ENCODE measurements at places on chromosomes 12 and 14.

DNA sequence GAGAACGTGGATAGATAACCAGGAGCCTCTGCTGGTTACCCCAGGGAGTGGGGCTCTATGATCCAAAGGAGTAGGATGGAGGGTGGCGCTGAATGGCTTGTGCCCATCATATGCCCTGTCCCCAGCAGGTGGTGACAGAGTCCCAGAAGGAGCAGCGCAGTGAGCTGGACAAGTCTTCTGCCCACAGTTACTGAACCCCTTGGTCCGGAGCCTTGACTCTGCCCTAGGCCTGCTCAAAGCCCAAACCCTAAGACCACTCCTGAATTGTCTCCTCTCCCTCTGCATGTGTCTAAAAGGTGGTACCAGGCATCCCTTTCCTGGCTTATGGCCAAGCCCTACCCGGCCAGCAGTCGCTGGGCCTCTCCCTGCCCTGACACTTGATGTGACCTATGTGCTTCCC, 3.2 kb downstream of the PRPH start:
- no peak for DNase-seq

- DNase-seq, result no peak
Measured at GRCh38 chr14:76981670-76982069, 46.8 kb downstream of the IRF2BPL start.

DNA sequence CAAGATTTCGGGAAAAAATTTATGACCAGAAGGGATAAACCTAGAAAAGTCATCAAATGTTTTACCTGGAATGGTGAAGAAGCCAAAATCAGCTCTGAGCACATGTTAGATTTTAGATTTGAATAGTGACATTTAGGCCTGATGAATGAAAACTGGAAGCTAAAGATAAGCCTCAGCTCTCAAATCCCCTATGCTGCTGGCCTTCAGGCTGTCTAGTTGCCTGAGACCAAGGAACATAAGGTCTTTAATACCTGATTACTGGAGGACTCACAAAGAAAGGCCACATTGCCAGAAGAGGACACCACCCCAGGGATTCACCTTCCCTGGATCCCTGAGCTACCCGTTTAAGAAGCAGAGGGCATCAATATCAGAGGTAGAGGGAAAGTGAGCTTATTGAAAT, 56.6 kb downstream of the BCL2L14 start:
- no peak for DNase-seq

- DNase-seq, result no peak
Measured at GRCh38 chr14:71242237-71242748, 335.0 kb downstream of the PCNX1 start.

DNA sequence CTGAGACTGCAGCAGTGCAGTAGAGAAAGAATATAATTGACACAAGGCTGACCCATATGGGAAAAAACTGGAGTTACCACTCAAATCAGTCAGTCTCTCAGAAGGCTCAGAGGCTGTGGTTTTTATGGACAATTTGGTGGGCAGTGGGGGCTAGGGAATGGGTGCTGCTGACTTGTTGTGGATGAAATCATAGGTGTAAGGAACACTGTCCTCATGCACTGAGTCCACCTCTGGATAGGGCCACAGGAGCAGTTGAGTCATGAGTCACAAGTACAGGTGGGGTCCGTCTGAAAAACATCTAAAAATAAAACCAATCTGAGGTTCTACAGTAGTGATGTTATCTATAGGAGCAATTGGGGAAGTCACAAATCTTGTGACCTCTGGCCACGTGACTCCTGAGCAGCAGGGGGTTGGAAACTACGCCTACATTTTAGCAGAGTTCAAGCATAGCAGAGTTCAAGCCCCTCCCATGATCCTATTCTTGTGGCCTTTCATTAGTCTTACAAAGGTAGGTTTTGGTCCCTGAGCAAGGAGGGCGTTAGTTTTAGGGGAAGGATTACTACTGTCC, 18.1 kb upstream of the SGPP1 start:
- DNase-seq, result no peak

GRCh38 chr12:46269429-46270241, 792 bp upstream of the SLC38A1 start:
- no peak for DNase-seq

- DNase-seq, result no peak
Measured at GRCh38 chr12:94593822-94594442, 56.4 kb downstream of the TMCC3 start.

GRCh38 chr12:3055704-3056467, 21.3 kb upstream of the TSPAN9 start:
- DNase-seq, result no peak

DNA sequence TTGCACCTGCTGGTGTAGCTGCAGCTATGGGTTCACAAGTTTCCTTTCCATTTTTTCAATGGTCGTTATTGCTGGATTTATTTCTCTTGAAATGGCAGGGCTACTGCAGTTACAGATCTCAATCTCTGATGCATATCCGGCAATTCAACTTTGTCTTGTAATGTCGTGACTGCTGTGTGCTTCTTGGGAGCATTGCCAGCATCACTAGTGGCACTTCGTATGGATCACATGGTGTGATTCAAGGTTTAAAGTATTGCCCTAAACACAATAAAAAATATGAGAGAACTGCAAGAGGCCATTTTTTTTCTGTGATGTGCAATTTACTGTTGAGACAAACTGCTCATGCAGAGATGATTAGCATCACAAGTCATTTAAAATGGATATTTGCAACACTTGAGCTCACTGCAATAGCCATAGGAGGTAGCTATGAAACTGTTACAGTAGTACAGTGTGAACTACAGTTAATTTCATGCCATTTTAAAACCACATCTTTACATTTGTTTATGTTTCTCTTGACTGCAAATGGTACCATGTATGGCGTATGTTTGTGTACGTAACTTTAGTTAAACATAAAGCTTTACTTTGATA, 217.4 kb upstream of the PDE3A start:
- no peak for DNase-seq

GRCh38 chr12:51281202-51281924, 11.1 kb upstream of the SMAGP start:
- no peak for DNase-seq

DNA sequence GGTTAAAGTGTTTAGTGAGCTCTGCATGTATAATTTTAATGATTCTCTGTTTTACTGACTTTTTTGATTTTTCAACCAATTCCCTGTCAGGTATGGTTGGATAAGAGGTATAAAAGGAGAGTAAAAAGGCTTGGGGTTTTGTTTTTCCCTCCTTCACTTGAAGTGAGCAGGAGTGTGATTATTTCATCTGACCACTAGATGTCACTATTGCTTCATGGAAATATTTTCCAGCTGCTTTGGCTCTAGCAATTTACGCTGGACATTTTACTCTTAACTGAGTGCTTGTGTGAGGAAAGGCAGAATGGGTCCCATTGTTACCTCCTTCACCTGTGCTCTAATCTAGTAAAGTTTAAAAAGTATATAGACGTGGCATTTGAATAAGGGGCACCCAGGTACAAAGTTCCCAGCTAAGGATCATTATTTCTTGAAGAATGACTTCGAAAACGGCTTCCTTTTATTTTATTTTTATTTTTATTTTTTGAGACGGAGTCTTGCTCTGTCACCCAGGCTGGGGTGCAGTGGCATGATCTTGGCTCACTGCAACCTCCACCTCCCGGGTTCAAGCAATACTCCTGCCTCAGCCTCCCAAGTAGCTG, 66.5 kb downstream of the TBC1D30 start:
- DNase-seq, result peak; percentile 39

DNA sequence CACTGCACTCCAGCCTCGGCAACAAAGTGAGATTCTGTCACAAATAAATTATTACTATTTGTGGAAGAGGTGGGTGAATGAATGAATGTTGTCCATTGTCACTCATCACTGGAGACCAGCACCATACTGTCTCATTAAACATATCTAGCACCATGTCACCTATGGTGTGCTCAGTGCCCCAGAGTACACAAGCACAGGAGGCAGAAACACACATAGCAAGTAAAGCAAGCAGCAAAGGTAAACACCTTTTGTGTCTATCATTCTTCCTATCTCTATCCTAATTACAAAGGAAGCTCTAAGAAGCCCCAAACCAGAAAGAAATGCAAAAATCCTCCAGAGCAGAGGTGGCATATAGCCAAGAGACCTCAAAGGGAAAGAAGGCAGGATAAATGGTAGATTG, 9.2 kb downstream of the ERO1A start:
- DNase-seq, result no peak

DNA sequence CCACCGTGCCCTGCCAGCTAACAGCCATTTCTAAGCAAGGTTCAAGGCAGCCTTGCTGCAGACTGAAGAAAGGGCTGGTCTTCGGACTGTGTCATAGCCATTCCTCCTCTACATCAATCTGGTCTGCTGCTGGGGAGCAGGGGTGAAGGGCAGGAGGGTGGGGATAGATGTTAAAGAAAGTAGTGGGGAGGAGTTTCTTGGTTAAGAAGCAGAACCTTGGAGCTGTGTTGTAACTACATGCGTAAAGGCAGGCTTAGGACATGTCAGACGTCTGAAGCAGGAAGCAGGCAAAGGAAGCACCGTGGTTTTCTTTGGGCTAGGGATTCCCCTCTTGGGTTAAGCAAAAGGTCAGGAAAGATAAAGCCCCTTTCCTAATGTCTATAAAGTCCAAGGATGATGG, 18.1 kb upstream of the NEK9 start:
- no peak for DNase-seq

- DNase-seq, result no peak
Measured at GRCh38 chr14:76080025-76080424, 71.7 kb upstream of the GPATCH2L start.

GRCh38 chr12:40137252-40137651, 31.4 kb upstream of the SLC2A13 start:
- no peak for DNase-seq

- DNase-seq, result no peak
Measured at GRCh38 chr12:131959116-131959515, 9.4 kb downstream of the EP400 start.

GRCh38 chr14:61569812-61570548, 125.3 kb upstream of the HIF1A start:
- no peak for DNase-seq

DNA sequence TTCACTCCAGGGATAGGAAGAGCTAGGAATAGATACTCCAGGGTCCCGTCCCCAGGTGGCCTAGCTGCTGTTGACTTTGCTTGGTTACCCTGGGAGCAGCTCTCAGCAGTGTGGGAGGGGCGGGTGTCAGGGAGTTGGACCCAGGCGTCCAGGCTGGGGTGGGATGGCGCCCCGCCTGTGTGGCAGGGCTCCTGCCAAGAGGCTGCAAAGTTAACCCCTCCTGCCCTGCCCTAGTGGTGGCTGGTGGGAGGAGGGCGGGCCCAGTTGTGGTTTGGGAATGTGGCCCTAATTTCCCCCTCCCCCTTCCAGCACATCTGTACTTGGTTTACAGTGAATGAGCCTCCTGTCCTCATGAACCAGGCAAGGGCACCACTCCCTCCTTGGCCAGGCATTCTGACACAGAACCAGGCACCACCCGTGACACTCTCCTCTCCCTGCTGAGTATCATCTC, 1.7 kb upstream of the RARG start:
- no peak for DNase-seq
